Urothelium cell line (cell line): ENCODE measurements at places on chromosomes 2 and 18.

DNA sequence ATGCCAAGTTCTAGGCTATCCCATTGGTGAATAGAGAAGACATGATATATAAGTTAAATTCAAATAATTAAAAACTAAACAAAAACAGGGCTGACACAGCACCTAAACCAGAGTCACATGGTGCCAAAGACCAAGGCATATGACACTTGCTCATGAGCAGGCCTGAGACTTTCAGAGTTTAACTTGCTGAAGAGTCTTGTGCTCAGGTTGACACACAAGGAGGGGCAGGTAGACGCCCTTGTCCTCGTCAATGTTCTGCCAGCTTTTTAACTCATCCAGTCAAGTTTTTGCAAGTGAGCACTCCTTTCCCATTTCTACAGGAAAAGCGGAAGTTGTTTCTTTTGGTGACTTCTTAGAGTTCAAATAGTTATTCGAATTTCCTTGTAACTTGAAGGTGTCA, 289.7 kb downstream of the CYRIA start:
- DNase-seq = no peak

DNA sequence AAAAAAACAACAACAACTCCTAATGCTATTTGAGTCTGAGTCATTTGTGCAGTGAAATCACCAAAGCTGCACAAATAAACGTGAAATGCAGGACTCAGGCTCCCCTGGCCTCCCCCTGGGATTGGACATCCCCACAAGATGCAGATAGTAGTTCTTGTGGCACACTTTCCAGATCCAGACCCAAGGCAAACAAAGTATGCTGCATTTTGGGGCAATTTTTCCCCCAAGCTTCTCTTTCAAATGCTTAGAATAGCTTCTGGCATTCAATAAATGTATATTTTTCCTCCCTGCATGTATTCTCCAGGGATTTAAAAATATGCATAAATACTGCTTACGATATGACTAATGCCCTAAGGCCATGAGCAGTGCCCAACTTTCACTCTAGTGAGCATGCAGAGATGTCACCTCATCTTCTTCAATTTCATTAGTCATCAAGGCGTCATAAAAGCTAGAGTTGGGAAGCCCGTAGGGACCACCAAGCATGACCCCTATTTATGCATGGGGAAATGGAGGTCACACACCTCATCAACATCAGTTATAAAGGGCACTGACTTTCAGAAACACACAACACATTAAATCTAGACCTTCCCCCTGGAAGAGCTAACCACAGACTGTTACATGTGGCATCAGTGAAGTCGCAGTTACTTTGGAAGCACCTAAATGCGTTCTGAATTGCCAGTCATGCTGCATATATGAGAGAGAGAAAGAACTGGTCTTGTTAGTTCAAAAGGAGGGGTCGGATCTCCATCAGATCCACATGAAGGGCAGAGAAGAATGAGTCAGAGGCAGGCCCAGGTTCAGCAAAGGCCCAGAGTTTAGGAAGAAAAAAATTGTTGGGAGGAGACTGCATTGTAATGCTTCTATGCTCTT, 374.1 kb downstream of the LPIN1 start:
- peak; percentile 18 for DNase-seq

DNA sequence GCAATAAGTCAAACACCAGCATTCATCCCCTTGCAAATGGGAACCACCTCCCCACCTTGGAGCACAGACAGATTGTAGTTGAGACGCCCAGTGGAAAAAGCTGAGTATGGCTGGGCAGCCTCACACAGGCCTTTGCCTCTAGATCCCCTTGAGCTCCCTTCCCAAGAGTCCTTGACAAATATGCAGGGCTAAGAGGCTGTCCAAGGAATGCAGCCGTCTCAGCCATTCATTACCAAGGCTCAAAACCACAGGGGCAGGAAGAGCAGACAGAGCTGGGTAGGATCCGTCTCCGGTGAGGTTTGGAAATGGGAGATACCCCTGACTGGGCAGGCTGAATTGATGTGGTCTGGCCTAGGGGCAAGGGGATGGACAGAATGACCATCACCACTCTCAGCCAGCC, 557.1 kb downstream of the TNS1 start:
- DNase-seq = no peak

DNA sequence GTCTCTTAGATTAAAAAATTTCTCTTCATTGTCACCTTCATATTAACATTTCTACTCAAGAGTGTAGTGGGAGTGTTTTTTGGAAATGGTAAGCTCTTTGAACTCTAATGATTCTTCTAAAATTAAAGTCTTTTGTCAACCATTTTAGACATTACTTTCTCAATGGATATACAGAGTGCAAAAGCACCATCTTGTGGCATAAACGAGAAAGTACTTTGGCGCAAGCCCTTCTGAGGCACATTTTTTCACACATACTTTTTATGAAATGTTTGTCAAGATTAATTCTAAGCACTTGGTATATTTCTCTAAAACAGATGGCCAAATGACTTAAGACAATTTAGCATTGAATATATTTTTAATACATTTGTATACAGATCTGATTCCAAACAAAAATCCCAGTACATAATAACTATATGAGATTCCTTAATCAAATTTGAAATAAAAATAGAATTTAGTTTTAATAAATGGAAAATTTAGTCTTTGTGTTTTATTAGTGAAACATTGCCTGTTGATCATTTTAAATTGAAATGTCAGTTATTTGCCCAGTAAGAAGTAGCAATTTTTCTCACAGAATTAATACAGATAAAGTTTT, 63.3 kb upstream of the GALNT5 start:
- peak; percentile 37 for DNase-seq

DNA sequence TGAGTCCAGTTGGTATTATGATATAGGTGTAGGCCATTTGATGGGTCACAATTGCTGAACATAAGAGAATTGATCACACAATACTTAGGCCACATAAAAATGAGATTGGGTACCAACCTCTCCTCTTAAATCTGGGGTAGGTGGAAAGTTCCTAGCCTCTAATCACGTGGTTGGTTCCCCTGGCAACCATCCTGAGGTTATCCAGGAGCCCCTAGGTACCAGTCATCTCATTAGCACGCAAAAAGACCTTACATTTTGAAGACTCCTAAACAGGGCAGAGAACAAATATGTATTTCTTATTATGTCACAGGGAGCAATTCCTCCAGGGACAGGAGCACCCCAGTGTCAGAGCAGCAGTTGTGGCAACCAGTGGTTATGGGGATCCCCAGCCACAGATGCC, 12.7 kb upstream of the SELENOI start:
- no peak for DNase-seq

DNA sequence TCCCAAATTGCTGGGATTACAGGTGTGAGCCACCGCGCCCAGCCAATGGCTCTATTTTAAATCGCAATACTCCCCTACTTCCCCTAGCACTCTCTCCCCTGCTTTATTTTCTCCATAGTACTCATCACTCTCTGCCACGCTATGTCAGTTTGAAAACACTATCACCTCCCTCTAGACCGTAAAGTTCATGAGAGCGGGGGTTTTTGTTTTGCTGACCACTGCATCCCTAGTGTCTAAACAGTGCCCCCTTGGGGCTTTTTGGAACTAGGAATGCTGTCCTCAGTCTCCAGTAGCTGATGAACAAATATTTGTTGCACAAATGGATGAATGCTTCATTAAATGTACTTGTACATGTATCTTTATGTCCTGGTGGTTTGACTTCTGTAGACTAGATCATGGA, 44.1 kb downstream of the ATOH8 start:
- DNase-seq = no peak

- no peak for DNase-seq
Measured at GRCh38 chr18:36630917-36631316, 197.9 kb downstream of the TPGS2 start.

DNA sequence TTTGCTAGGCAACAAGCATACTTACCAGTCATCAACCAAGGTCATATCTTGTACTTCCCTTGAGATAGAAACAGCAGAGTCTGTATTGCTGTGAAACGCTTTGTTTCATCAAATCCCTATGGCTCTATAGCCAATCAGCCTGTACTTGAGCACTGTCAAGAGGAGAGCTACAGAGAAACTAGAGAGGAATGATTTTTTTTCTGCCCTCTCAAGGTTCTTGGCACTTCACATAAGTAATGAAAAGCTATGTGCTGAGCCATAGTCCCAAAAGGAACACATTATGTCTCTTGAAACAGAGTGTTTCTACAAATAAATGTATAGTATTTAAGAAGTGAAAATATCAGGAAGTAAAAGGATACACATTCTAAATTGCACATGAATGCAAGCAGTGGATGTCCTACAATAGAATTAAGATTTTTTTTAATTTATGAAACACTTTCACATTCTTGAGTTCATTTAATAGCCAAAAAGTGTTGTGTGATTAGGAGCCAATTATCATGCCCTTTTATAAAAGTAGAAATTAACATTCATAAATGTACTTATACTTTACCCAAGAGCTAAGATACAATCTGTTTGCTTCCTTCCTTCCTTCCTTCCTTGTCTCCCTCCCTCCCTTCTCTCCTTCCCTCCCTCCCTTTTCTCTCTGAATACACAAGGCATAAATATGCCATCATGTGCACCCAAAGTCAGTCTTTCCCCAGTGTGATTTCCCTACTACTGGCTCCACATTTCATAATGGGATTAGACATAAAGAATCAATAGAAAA, 131.8 kb downstream of the CSRNP3 start:
- no peak for DNase-seq

GRCh38 chr2:85760371-85760770, 6.6 kb downstream of the ATOH8 start:
- no peak for DNase-seq

DNA sequence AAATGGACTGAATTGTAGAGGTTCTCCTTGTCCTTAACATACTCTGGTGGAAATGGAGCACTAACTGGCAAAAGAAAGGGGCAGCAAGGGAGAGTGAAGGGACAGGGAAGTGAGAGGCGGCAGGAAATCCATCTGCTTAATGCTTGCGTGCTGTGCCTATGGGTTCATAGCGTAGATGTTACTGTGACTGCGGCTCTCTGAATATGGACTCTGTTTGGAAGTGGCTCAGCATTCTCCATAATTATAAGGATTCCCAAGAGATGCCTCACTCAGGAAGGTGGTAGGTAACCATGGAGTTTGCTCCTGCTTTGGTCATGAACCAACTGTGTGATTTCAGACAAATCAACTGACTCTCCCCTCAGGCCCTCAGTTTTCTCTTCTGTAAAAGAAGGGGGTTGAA, 50.0 kb downstream of the MYO3B start:
- DNase-seq = no peak

GRCh38 chr2:211175956-211176355, 619.6 kb downstream of the CPS1 start:
- no peak for DNase-seq

DNA sequence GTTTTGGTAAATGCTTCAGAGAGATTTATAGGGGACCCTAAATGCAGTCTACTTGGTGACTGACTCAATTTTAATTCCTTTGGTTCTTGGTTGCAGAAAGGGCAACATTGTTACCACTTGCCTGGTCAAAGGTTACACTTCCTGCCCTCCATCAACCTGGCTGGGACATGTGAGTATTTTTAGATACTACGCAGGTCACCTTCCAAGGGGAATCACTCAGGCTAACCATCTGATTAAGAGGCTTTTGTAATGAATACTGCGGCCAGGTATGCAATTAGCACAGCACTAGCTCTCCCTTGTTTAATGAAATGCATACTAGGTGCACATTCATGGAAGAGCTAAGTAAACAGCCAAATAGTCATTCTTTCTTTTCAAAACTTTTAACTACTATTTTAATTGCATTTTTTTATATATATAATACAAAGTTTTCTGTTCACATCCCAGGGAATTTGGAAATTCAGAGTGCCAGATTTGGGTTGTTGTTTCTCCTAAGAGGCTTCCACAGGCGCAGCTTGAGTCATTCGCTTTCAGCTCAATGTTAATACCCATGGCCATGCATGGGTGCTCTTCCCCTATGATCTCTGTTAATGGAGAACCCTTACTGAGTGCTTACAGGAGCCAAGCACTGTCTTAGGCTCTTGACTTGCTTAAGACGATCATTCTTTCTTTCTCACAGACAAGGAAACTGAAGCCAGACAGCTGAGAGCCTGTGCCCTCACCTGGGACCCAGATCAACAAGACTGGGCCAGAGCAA, 152.2 kb downstream of the MTX2 start:
- DNase-seq = no peak

- DNase-seq = no peak
Measured at GRCh38 chr2:233265899-233266431, 14.5 kb downstream of the ATG16L1 start.

DNA sequence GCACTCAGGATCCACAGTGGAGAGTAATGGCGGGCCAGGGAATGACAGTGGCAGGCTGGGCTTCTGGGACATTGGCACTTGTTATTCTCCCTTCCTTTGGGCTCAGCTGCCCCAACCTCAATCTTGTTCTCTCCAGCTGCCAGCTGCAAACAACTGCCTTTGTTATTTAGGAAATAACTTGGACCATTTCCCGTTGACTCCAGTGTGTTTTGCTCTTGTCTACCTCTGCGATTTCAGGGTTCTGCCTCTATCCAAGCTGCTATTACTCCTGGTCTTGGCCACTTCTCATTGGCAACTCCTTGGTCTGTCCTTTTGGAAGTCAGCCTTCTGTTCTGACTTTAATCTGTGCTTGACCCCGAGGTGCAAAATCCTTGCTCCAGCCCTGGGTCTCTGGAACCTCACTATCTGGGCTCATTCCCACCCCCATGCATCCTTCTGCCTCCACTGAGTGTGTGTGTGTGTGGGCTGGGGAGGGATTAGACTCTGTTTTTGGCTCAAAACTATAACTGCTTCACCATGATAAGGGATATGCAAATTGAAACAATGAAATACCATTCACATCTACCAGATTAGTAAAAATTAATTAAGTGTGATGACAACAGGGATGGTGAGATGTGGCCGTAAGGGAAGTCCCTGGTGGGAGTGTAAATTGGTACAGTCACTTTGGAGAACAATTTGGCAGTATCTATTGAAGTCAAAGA, 134.1 kb upstream of the CXCR4 start:
- DNase-seq = no peak

DNA sequence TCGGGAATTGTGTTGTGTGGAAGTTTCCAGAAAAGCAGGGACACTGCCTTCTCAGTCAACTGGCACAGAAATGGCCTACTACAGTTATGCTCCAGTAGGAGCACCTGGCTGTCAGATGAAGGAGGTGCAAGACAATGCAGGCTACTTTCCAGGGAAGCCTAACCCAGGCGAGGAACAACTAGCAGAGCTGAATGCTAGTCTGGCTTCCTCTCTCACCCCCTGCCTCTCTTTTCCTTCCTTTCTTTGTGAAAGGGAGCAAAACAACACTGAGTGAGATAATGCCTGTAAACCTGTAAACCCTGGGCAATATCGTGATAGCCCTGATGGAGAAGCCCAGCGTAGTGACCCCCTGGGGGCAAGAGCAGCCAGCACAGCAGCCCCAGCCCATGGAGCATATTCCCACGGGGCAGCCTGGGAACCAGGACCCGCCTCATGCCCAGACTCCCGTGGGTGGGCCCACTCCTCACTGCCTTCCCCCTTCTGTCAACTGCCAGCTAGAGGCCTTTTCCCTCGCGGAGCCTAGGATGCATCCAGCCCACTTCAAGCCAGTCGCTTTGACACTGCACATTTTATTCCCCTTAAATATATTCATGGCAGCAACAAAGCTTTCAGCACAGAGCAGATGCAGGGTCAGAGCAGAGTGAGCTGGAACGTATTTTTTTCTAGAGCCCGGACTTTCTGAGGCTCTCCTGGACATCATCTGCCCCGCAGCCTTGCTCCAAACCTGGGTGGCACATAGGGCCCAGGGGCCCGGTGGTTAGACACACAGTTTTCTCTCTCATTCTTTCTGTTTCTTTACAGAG, 77.0 kb downstream of the PDCL3 start:
- DNase-seq = no peak
